ENCODE measurements at places on chromosomes 7 and 10.
A peak's percentile ranks its signal among the peaks of the same experiment; 100 is the strongest.

DNA sequence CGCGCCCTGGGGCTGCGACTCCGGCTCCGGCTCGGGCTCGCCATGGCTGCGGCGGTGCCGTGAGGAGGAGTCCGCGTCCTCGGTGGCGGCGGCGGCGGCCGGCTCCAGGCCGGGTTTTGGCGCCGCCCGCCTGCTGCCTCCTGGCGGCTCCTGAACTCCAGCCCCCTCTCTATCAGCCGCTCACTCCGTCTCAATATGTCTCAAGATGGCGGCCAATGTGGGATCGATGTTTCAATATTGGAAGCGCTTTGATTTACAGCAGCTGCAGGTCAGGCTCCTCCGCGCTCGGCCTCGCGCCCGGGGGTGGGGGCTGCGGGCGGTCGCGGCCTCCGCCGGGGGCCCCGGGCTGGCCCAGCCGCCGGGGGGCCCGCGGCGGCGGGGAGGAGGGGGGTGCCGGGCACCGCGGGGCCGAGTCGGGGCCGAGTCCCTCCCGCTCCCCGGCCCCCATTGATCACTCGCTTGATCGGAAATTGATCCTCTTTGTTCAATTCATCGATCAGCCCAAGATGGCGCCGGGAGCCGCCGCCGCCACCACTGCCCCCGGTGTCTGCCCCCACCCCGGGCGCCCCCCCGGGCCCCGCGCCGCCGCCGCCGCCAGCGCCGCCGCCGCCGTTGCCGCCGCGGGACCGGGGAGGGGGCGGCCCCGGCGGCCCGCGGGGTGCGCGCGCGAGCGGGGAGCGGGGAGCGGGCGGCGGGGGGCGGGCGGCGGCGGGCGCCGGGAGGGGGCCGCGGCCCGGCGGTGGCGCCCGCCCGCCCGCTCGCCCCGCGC is 1.4 kb upstream of the CUX1 start:
- peak; percentile 82 for DNase-seq

DNA sequence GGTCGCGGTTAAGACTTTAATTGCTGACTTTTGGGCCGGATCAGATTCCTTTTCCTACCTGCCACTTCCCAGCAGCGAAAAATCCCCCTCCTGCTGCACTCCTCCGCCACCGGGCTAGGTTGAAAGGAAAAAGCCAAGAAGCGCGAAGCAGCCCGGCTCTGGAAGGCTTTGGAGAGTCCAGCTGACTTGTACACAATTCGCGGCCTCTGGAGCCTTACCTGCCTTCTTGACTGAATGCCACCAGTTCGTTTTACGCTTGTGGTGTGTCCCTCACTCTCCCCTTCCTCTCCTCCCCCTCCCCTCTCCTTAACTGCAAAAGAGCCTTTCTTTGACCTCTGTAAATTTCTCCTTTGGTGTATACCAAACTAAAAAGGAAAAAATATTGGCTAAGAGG is 2.7 kb upstream of the FEZF1 start:
- DNase-seq, result no peak

DNA sequence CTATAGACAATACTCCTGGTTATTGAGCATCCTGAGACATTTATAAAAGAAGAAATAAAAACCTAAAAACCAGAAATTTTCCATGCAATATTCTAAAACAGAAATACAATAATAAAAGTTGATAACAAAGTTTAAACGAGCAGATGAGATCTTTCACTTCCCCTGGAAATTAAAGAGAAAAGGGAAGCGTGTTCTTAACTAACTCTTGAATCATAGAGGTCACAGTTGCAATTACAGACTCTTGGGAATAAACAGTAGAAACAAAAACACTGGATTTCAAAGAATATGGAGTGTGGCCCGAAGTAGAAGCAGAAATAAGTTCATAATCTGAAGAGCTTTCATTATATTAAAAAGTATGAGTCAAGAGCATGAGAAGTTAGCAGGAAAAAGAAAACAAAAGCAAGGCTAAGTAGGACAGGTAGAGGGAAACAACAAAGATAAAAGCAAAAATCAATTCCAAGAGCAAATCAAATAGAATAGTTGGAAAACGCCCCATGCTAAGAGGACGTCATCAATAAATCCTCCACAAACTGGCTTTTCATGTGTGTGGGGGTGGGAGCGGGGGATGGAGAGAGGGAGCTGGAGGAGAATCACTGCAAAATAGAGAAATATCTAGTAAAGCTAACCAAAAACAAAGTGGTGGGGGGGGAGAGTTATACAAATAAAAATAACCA is 55.2 kb upstream of the C10orf71 start:
- DNase-seq, result no peak

DNA sequence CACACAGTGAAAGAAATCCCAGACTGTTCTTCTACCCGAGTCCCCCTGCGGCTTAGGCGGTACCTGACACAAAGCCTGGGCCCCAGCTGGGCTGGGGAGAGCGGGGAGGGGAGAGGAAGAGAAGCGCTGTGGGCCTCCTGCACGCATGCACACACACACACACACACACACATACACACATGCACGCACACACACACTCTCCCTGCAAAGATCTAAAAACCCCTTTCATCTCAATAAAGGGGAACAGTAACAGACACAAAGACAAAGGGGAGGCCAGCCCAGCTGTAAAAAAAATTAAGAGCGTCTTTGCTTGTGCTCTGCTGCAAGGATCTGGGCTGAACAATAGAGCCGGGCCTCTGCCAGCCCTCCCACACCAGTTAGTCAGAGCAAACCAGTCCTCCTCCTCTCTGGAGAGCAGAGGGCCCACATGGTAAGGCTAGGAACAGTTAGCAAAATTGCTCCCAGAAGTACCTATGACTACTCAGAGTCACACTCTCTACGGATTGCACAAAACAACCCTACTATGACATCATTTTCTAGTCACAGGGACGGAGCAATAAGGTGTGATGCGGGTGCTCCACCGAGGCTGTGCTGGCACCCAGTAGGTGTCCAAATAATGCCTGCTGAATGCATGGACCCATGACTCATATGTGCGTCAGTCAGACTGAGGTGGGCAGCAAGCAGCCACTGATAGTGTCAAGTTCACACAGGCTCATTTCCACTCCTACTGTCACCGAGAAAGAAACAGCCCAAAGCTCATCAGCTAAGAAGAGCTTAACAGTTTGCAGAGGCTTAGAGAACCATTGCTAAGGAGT is 9.2 kb downstream of the ITPRIP start:
- peak; percentile 87 for DNase-seq

- DNase-seq, result peak; percentile 30
These were observed 168.3 kb downstream of the MYOF start for GRCh38 chr10:93313798-93314197.

Data from fibroblast of skin of back (primary cell).